ENCODE measurements at places on chromosomes 3 and 15.
A peak's percentile ranks its signal among the peaks of the same experiment; 100 is the strongest.

DNA sequence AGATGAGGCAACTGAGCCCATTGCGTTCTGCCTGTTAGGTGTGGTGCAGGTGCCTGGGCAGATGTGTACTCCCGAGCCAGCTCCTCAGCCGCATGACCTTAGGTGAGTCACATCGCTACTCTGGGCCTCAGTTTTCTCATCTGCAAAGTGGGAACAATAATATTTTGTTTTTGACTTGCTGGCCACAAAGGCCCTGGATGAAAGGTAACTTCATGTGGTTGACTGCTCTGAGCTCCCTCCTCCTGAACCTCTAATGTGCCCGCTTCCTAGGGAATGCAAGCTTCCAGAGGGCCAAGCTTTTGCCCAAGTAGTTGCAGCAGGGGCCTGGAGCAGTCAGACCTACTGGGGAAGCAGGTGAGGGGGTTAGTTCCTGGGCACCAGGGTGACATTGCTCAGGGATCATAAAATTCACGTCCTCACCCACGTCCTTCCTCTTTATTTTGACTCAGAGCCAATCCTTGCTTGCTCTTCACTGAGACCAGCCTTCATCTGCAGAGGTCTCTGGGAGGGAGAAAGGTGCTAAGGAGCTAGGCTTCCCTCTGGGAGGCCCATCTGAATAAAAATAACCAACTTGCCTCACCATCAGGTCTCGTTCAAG, 149.0 kb upstream of the TLE3 start:
- DNase-seq: no peak

- no peak for DNase-seq
Observed at GRCh38 chr3:107241217-107241616, 136.0 kb upstream of the CCDC54 start.

DNA sequence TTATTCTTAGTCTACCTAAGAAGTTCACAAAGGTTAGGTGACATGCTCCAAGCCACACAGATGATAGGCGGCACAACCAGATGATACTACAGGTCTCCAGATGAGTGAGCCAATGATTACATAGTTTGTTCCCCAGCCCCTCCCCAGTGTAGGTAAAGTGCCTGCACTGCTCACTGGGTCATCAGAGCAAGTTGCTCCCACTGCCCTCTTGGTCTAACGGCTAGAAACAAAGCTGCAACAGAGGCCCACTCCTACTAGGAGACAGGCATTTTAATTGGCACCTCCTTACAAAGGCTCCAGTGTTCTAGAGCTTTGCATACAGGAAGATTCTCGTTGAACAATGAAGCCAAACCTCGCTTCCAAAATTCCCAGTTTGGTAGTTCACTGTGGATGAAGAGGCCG, 47.3 kb downstream of the TMEM44 start:
- DNase-seq: no peak

DNA sequence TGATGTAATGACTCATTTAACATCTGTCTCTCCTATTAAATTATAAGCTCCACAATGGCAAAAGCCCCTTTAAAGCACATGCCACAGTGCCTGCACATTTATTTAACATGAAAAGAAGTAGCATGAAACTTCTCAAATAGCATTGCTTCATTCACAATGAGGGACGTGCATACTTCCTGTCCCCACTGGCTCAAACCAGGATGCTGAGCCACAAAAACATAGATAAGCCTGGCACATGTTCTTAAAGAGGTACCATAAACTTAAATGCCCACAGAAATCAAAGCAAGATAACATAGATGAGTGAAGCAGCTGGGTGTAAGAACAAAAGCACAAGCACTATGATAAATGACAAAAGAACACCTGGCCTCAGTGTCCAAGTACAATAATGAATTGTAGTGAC, 3.8 kb downstream of the TP53BP1 start:
- no peak for DNase-seq

DNA sequence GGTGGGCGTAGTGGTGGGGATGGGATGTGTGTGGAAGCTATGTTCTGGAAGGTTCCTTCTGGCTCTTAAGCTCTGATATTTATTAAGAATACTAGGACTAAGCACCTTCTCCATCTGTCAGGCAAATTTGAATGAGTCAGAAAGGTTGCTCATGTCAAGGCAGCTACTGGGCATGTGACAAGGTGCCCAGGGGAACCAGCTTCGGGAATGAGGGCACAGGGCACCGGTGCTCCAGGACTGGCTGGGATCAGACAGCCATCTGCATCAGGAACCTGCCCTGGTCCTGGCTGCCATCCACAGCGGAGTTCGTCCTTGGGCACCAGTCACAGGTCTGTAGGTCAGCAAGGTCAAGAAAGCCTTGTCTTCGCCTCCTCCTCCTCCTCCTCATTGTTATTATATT, 32.5 kb downstream of the CA12 start:
- no peak for DNase-seq

DNA sequence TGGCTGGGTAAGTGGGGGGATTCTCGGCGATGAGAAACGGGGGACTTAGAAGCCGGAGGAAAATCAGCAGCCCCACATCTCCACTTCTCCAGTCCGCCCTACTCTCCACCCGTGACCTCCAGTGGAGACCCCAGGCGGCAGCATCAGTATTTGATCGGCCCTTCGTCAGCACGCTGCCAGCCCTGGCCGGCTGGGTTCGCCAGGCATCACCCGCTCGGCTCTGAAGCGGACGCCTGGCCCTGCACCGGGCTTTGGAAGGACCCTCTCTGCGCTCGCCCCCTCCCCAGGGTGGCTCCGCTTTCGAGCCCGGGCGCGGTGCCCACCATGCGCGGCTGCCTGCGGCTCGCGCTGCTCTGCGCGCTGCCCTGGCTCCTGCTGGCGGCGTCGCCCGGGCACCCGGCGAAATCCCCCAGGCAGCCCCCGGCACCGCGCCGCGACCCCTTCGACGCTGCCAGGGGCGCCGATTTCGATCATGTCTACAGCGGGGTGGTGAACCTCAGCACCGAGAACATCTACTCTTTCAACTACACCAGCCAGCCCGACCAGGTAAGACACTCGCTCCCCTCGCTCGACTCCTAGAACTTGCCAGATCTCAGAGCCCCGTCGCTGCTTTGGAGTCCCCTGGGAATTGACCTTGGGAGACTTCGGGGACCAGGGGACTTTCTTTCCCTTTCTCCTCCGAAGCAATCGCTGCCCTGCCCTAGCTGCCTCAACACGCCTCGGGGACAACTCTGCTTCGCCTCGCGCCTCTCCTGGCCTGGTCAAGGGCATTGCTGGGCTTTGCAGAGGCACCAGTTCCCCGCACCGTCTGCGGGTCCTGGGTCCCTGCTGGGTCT, 561 bp downstream of the SIDT1 start:
- DNase-seq: no peak

GRCh38 chr15:101258238-101259144, 6.6 kb upstream of the CHSY1 start:
- no peak for DNase-seq

- peak; percentile 7 for DNase-seq
Observed at GRCh38 chr3:46378426-46378942, 7.7 kb downstream of the CCR5 start.

DNA sequence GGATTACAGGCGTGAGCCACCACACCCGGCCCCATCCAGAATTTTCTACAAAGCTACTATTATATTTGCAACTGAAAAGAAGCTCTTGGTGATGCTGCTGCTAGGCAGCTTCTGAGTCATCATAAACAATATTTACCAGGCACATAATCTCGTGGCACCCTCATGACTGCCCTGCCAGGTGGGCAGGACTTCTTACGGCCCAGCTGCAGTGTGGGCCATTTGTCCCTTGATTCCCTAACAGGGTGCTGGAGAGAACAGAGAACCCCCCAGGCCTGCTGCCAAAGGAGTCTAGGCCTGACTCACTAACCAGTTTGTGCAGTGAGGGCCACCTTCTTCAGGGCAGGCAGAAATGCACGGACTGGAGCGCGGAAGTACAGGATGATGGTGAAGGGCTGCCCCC, 4.9 kb downstream of the EPB42 start:
- DNase-seq: no peak

DNA sequence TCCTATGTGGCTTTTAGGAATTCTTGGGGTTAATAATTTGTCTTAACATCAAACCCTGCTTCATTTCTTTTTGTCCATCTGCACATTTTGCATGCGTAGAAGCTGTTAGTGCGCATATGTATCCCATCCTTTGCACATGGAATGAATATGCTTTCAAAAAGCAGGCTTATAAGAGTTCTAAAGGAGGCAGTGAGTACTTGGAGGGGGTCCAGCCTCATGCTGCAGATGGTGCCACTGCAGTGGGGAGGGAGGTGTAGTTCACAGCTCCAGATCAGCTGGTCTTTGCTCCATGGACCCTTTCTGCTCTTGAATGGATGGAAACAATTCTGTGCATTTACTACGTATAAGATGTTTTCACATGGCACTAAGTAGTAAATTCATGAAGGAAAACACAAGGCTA, 20.7 kb upstream of the SSR3 start:
- no peak for DNase-seq

Data from stimulated activated CD4-positive, alpha-beta T cell treated with anti-CD3 and anti-CD28 coated beads, TNF-alpha, amount 100 ng/mL, for 1 hour (primary cell).